ENCODE measurements at places on chromosomes 12 and 14.

GRCh38 chr12:131795690-131796410, 32.3 kb upstream of the MMP17 start:
- no peak for DNase-seq

GRCh38 chr12:102487226-102487625, 6.9 kb upstream of the IGF1 start:
- DNase-seq = no peak

- no peak for DNase-seq
Measured at GRCh38 chr14:93030761-93031160, 85.0 kb downstream of the ITPK1 start.

GRCh38 chr12:110821917-110822316, 24.9 kb upstream of the CCDC63 start:
- no peak for DNase-seq

DNA sequence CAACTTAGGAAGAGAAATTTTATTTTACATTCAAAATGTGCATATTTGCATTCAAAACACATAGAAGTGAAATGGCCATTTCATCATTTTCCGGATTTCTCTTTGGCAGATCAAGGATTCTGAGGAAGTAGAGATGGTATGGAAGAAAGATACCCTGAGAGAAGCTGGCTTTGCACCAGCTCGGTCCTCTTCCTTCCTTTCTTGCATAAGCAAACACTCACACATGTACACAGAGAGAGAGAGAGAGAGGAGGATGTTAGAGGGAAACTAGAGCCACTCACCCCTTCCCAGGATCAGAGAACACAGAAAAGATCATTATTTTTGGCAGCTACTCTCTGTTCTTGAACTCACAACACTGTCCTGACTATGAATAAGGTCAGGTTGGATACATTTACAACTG, 15.6 kb upstream of the PLEKHD1 start:
- DNase-seq = no peak

- DNase-seq = no peak
Measured at GRCh38 chr12:131087302-131087818, 133.7 kb downstream of the ADGRD1 start.

DNA sequence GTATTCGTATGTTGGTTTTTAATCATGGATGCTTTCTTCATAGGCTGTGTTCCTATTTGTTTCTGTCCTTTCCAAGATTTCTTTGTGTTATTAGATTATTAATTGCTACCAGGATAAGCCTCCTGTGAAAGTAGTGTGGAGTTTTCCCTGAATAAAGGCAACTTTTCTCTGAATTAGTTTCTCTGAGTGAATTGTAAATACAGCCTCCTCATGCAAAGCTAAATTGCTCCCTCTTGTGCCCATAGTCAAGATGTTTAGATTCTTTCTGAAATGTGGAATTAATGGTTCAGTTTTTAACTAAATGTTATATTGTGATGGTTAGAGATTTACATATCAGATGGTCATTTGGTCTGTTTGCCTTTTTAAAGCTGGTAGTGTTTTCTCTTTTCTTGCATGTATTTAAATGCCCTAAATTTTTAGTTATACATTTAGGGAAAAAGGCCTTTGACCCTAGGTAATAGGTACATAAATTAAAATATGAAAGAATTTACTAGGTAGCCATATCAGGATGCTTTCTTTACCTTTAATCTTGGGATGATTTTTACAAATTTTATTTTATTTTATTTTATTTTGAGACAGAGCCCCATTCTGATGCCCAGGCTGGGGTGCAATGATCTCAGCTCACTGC, 8.9 kb downstream of the APAF1 start:
- peak; percentile 81 for DNase-seq

- DNase-seq = no peak
Measured at GRCh38 chr14:77342726-77343397, 22.0 kb downstream of the GSTZ1 start.

DNA sequence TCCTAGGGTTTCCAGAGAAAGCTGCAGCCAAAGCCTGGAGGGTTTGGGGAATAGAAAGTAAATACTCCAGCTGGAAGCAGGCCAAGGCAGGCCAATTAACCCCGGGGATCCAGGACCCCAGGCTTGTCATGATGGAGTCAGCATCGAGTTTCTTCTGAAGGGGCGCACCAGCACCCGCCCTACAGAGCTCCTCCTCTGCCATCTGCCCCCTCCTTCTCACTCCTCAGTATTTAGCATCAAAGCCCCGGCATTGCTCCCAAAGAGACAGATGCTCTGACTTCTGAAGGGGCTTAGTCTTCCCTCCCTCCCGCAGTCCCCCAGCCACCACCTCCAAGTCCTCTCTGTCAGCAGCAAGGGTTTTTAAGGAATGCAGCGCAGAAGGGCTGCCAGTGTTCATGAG, 285.1 kb upstream of the NOS1 start:
- DNase-seq = no peak

DNA sequence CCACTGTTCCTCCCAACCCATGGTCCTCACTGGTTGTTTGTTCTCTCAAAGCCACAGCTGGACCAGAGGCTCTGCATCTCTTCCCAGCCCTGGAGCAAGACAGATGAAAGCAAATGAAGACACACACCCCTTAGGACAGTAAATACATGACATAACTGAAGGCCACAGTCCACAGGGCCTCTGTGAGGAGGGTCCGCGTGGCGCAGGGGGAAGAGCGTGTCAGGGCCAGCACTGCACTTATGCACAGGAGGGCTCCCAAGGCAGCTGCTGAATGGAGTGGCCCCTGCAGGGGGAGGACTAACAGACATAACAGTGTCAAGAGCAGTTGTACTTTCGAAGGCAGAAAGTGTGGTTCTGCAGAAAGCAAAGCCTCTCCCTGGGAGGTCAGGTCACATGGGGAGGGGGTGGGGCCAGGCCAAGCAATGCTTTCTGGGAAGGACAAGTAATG, 79.9 kb downstream of the CHGA start:
- no peak for DNase-seq

DNA sequence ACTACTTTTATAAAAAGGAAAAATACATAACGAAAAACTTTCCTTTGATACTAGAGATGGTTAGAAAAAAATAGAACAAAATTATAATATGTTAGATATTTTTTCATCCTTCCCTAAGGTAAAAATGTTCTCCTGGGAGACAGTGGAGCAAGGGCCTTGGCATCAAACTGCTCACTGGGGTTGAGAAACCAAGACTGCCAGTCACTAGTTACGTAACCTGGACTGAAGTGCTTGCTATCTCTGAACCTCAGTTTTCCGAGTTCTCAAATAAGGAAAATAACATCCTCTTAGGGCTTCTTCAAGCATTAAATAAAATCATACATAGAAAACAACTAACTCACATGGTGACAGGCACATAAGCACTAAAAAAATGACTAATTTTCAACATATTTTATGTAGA, 48.2 kb upstream of the FRMD6 start:
- DNase-seq = no peak

DNA sequence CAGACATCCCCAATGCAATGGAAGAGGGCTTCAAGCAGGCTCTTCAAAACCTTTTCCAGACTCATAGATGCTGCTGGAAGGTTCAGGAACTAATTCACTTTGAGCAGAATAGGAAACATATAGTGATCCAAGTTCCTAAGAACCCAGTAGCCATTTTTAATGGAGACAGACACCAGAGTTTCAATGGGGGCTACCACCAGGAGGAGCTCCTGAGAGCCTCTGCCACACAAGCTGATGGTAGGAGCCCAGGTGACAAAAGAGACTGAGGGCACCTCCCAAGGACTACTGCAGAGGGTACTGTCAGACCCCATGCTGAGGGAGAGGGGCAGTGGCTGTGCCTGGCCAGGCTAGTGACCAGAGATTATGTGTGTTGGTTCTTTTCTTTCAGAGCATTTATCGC, 45.9 kb downstream of the IFNG start:
- no peak for DNase-seq

- DNase-seq = peak; percentile 8
Measured at GRCh38 chr12:10957741-10958140, 18.7 kb upstream of the TAS2R14 start.

GRCh38 chr12:52798671-52799504, 3.0 kb upstream of the KRT3 start:
- DNase-seq = no peak

DNA sequence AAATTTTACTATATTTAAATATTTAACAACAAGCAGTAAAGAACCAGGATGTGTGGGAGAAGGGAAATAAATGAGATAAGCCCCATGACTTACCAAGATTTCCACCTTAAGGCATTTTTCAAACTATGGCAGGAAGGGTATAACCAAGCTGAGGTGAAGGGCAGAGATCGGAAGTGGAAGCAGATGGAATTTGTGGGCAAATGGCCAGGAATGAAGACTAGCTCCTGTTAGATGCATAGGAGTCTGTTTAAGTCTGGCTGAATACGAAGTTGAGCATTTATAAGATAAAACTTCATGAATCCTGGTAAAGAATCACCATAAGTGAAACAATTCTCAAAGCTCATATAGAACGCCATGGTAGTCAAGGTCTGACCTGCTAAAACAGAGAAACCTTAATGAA, 163.5 kb downstream of the DIO2 start:
- peak; percentile 4 for DNase-seq

DNA sequence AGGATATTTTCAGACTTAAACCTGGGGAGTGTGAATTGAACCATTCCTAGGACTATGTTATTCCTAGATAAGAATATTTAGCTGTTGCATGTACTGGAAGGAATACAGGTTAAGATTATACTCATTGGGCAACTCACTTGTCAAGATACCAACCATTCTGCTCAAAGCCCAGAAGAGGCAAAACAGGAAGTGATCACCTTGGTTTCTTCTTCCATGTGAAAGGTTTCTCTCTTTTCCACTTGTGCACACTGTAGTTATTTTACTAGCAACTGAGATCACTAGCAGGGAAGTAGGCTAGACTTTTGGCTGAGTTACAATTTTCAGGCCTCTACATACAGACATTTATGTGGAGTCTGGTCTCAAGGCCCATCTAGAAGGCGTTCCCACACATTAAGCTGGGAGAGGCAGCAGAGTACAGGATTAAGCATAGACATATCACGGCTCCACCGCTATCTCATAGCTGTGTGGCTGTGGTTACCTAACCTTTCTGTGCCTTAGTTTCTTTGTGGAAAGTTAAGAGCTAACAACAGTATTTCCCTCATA, 83.9 kb upstream of the FERMT2 start:
- no peak for DNase-seq

- no peak for DNase-seq
Measured at GRCh38 chr14:36214476-36215216, 38.1 kb upstream of the PTCSC3 start.

DNA sequence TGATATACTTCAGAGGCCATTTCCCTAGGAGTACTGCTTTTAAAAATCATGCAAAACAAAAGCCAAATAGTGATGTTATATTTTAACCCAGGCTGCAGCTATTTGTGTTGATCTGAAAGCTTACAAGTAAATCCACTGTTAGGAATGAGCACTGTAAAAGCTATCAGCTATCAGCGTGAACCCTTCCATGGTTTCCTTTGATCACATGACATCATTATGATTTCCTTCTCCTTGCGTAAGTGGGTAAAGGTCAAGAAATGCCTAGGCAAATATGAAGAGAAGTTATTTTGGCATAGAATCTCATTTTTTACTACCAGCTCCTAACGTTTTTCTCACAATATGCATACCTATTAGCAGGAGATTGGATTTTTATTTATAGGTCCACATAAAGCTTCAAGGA, 48.6 kb upstream of the CATSPERB start:
- DNase-seq = no peak

- DNase-seq = no peak
Measured at GRCh38 chr14:89747126-89747525, 207.4 kb downstream of the EFCAB11 start.

- DNase-seq = peak; percentile 96
Measured at GRCh38 chr14:96176811-96177211, 27.8 kb upstream of the BDKRB2 start.

DNA sequence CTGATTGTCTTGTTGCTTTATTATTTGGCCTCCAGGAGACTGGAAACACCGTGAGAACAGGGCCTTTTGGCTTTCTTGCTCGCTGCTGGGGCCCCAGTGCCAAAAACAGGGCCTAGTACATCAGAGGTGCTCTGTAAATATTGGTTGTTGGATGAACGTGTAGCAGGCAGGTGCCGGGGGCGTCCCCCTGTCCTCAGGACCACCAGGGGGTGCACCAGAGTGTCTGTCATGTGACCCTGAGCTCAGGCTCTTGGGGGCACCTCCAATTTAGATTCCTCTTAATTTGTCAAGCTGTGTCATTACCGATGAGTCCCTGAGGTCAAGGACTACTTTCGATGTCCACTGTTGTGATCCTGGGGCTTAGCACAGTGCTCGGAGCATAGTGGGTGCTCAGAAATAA, 87.1 kb downstream of the ACACB start:
- no peak for DNase-seq

- peak; percentile 88 for DNase-seq
Measured at GRCh38 chr14:100108042-100108825, 43.0 kb downstream of the EVL start.

GRCh38 chr14:96082420-96083300, 43.5 kb downstream of the C14orf132 start:
- DNase-seq = no peak

- DNase-seq = no peak
Measured at GRCh38 chr12:108547686-108548085, 13.3 kb downstream of the SART3 start.
